ENCODE measurements at places on chromosomes 12 and 14.
A peak's percentile ranks its signal among the peaks of the same experiment; 100 is the strongest.

GRCh38 chr14:100314724-100315123 lies 8.4 kb upstream of the SLC25A47 start:
- no peak for DNase-seq

GRCh38 chr14:41773536-41774279 lies 167.0 kb downstream of the LRFN5 start:
- DNase-seq: no peak

DNA sequence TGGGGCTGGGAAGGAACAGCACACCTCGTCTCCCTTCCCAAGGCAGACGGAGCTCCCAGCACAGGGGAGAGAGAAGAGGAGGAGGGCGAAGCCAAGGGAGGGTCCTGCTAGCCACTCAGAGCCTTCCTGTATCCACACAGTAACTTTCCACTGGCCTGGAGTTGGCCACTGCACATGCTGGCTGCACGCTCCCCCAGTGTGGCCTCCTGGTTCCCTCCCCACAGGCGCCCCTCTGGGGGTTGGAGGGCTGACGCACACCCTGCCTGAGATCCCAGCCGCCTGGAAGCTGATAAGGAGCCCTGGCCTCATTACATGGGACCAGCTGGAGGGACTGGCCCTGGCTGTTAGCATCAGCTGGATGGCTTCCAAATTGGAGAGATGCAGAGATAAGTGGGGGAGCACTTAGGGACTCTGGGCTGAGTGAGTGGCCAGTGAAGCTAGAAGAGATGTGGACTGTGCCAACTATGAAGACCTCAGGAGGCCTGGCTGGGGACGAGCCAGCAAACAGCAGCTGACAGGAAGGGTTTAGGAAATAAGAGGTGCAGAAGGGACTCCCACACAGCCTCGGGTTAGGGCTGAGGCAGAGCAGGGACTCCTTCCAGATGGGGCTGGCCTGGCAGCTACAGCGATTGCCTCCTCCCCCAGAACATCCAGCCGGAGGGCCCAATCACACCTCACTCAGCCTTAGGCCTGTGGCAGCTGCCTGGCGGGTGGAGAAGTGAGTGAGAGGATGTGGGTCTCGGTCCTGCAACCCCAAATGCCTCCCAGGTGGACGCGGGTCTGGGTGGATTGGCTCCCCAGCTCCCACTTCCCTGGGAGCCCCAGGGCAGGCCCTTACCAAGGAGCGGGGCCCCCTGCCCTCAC lies 26.3 kb upstream of the BCDIN3D start:
- DNase-seq: peak; percentile 93

GRCh38 chr12:25249931-25250738 lies 594 bp downstream of the KRAS start:
- DNase-seq: peak; percentile 70

- no peak for DNase-seq
These were observed 214.3 kb downstream of the KIF26A start for GRCh38 chr14:104352493-104353220.

GRCh38 chr12:46556819-46557524 lies 184.4 kb upstream of the SLC38A2 start:
- no peak for DNase-seq

GRCh38 chr12:124927201-124928094 lies 13.0 kb upstream of the UBC start:
- peak; percentile 96 for DNase-seq

GRCh38 chr12:95134085-95134484 lies 60.7 kb upstream of the NR2C1 start:
- no peak for DNase-seq

DNA sequence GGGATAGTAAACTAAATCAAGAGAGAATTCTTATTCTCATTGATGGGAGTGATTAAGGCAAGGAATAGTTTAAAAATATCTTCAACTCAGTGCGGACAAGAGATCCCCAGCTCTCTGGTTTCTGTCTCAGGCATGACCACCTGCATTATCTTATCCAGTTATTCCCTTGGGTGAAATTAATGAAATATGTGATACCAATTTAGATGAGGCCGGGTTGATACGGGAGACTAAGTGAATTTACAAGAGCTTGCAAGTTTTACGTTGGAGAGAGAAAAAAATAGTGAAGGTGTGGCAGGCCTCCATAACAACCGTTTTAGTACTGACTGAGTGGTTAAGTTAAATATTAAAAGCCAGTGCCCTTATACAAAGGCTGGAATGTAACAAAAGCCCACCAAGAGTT lies 61.1 kb upstream of the PLBD1 start:
- DNase-seq: no peak

DNA sequence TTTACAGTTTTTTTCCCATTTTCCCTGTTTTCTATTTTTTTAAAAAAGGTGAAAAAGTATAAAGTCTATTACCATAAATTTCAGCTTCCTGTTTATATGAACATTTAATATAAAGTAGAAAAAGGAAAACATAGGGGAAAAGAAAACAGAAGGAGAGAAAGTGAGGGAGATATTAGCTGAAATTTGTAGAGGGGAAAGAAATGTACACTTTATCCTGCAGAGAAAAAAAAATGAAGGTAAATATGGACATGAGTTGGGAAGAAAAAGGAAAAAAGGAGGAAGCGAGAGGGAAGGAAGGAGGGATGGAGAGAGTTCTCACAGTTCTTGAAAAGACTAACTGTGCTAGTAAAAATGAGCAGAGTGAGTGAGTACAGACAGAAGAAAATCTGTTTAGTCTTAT lies 91.6 kb upstream of the BTG1 start:
- no peak for DNase-seq

DNA sequence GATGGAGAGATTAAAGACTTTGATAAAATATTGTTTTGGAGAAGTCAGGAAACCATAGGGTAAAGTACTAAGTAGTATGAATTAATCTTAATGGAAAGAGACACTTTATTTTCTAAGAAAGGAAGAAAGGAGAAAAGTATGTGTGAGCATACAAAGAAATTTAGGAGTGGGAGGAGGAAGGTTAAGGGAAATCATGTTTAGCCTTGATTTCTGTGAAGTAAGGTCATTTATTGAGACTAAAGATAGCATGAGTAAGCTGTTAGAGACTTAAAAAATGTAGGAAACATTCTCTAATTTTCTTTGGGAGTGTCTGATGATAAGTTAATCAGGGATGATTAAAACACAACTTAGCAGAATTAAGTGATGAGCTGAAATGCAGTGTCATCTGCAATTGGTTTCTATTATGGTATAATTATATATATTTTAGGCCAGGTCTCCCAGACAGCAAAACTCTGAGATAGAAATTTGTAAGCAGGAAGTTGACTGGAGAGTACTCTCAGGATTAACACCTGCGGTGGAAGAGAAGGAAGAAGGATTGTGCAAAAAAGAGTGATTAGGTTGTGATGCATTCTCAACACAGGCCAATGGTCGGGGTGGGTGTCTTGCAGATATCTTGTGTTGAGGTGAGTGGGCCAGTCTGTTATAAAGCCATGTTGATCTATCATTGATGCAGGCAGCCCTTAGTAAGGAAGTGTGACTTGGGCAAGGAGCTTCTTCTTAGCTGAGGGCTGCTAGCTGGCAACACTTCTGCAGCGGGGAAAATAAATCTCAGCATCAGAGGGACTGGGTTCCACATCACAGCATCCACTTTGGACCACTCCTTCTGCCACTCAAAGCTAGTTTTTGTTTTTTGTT lies 256.2 kb downstream of the AEBP2 start:
- no peak for DNase-seq

DNA sequence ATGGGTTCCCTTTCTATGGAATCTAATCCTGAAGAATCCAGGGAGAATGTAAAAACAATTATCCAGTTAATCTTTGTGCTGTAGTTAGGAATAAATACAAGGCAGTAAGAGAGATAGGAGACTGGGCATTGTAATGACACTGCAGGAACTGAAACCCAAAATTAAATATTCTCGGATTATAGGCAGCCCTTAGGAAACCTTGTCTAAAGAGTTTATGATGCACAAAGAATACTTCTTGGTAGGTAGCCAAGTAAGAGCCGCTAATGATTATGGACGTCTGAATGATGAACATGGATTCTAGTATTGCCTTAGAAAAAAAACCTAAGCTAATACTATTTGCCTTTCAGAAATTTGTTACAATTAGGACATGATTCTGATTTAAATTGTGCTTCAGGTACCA lies 165.4 kb upstream of the LRIG3 start:
- DNase-seq: no peak

DNA sequence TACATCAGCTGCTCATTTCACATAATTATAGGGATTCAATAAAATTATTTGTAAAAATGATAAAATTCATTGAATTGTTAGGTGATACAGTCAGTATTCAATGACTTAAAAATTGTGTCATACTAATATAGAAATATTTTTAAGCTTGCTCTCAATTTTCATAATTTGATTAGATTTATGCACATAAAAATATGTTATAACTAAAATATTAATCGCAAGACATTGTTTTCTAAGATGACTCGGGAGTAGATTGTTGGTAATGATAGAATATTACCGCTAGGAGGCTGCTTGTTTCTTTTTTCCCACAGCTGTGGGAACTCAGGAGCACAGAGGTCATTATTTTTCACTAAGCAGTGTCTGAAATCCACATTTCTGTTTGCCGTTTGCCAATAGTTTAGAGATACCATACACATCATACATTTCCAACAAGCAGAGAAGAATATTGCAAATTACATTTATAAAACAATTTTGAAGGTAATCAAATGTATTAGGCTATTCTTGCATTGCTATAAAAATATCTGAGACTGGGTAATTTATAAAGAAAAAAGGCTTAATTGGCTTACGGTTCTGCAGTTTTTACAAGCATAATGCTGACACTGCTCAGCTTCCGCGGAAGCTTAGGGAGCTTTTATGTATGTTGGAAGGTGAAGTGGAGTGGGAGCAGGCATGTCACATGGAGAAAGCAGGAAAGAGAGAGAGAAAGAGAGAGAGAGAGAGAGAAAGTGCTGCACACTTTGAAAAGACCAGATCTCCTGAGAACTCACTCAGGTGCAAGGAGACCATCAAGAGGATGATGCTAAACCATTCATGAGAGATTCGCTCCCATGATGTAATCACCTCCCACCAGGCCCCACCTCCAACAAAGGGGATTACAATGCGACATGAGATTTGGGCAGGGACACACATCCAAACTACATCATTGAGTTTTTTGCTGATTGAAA lies 9.2 kb downstream of the CD69 start:
- DNase-seq: peak; percentile 67

DNA sequence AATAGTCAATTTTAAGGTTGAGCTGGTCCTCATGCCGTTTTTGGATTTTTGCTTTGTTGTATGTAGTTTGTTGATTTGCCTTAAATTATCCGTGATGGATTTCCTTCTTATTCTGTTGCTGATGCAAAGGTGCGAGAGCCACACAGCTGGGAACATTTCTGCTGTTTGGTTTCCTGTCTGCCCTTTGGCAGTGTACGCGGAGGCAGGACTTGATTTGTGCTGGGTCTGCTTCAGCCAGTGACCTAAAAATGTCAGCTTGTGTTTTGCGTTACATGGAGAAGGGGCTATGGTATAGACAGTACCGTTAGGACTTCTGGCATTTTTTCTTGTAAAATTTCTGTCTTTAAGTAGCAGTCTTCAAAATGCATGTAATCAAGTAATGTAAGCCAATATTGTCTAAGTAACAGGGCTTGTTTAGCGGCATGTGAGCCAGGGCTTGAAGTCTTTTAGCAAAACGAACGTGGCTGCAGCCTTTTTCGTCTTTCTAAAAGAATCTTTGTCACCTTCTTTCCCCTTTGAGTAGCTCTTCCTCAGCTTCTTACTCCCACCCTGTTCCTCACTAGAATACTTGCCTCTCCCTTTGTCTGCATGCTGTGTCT lies 18.2 kb upstream of the RD3L start:
- DNase-seq: no peak
